Regular cardiac myocyte (primary cell): ENCODE measurements at places on chromosomes 6 and 20. TPM values are rescaled to one million over a fixed set of nuclear protein-coding genes. Genes with fewer than 3 reads are reported as not detected.

DIDO1 gene
- total RNA-seq = 32.1 and 41.8 TPM in 2 replicates

TMEM217 gene
- total RNA-seq = 1.2 and 2.5 TPM in 2 replicates

MAP3K5 gene
- total RNA-seq = 20.9 and 23.2 TPM in 2 replicates

LINC00237 gene
- not detected in 2 replicates for total RNA-seq

OR2B2 gene
- not detected in 2 replicates for total RNA-seq

MYLK2 gene
- total RNA-seq = under 0.01 and 0.19 TPM in 2 replicates

SLC32A1 gene
- total RNA-seq = under 0.01 TPM in 1 of 2 replicates, not detected in the other

DLK2 gene
- 0.19 and 0.28 TPM in 2 replicates for total RNA-seq

BEND3 gene
- 1.4 and 2.5 TPM in 2 replicates for total RNA-seq

CLIC5 gene
- under 0.01 TPM in 1 of 2 replicates, not detected in the other for total RNA-seq
